Neural crest cell (in vitro differentiated cells): ENCODE measurements at places on chromosomes 11 and 22. TPM values are rescaled to one million over a fixed set of nuclear protein-coding genes. Genes with fewer than 3 reads are reported as not detected.
A peak's percentile ranks its signal among the peaks of the same experiment; 100 is the strongest.

DNA sequence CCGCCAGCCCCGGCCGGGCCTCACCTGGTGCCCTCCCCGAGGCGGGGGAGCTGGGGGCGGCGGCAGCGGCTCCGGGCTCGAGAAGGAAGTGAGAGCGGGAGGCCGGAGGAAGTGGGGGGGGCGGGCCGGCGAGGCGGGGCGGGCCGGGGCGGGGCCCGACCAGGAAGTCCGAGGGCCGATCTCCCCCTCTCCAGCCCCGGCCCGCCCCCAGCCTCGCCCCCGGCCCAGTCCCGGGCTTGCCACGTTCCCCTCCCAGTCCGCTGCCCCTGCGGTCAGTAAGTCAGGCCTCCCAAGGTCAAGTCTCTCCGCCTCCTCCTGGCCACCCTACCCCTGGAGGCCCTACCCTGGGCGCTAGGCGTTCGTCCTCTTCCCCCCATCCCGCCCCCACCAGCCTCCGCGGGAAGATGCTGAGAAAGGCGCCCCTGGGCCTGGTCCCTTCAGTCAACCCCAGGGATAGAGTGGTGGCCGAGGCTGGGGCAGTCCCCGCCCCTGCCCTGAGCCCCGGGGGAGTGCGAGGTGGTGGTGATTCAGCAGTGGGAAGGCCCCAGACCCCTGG is at the start of gene RHOG:
Gene RHOG (minus strand): TSS at position 90 of the 556 bp plus-strand sequence. CDS start 12,821 bp downstream, outside the sequence.
- H3K27me3 ChIP-seq = no peaks in the 10 kb centered on the region
- H3K4me3 ChIP-seq = peak within 1 kb of the TSS; percentile 90
- DNase-seq = peak; percentile 65
- H3K27ac ChIP-seq = no peak within 1 kb of the TSS

DNA sequence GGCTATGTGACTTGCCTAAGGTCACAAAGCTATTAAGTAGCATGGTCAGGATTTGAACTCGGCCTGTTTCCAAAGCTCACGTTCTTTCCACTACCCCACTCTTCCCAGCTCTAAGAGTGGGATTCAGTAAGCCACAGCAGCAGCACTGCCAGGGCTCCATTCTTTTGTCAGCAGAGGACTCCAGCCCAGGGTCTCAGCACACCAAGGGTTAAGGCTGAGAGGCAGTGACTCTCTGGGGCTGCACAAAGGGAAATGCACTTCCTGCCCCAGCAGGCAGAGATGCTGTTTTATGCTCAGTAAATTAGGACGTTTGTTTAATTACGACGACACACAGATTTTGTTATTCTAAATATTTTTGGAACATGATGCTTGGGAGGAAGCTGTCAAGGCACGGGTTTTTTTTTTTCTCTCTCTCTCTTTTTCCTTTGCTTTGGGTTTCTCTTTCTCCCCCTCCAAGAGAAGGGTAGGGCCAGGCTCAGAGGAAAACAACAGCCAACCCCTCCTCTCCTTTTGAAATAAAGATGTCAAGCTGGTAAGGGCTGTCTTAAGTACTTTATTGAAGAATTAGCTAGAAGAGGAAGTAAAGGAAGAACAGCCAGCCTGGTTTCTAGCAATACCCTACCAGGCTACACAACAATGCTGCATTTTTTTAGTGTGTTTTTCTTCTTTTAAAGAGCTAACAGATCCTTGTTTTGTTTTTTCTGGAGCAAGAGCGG is 2.8 kb downstream of the MYH9 start:
- peak overlapping the region; percentile 84 for H3K4me3 ChIP-seq
- H3K27me3 ChIP-seq = no peaks in the 10 kb centered on the region
- peaks cover 6% of the 10 kb centered on the region for H3K36me3 ChIP-seq

GRCh38 chr11:86034710-86035109 is 34.2 kb downstream of the PICALM start:
- H3K27me3 ChIP-seq = no peaks in the 10 kb centered on the region
- peaks cover 15% of the 10 kb centered on the region for H3K4me1 ChIP-seq
- no peak for DNase-seq
- no peak overlapping the region for H3K4me3 ChIP-seq
- H3K36me3 ChIP-seq = no peaks in the 10 kb centered on the region

- DNase-seq = no peak
- no peak overlapping the region for H3K4me3 ChIP-seq
- H3K27me3 ChIP-seq = peaks cover 39% of the 10 kb centered on the region
- peaks cover 12% of the 10 kb centered on the region for H3K4me1 ChIP-seq
- no peaks in the 10 kb centered on the region for H3K36me3 ChIP-seq
Measured at GRCh38 chr22:36808721-36809344, 8.0 kb downstream of the PVALB start.

- H3K4me1 ChIP-seq = no peaks in the 10 kb centered on the region
- no peak overlapping the region for H3K4me3 ChIP-seq
- H3K27me3 ChIP-seq = peaks cover 40% of the 10 kb centered on the region
Measured at GRCh38 chr11:81874635-81875034, 859.0 kb downstream of the FAM181B start.

GRCh38 chr11:6357222-6357621 is 33.1 kb upstream of the SMPD1 start:
- no peaks in the 10 kb centered on the region for H3K36me3 ChIP-seq
- H3K4me1 ChIP-seq = peaks cover 5% of the 10 kb centered on the region
- H3K27me3 ChIP-seq = no peaks in the 10 kb centered on the region
- no peak overlapping the region for H3K27ac ChIP-seq

- H3K4me1 ChIP-seq = peaks cover 16% of the 10 kb centered on the region
- no peak overlapping the region for H3K27ac ChIP-seq
- H3K4me3 ChIP-seq = no peak overlapping the region
Measured at GRCh38 chr11:15107730-15108515, 6.8 kb upstream of the INSC start.

The CRYAB gene
- total RNA-seq = not detected in 2 replicates

The COMT gene
- 70.9 and 86.4 TPM in 2 replicates for total RNA-seq

The SLC22A6 gene
- not detected in 2 replicates for total RNA-seq

The CDK2AP2 gene
- 32.0 and 32.8 TPM in 2 replicates for total RNA-seq
